ENCODE measurements at places on chromosomes 6 and 20. TPM values are rescaled to one million over a fixed set of nuclear protein-coding genes. Genes with fewer than 3 reads are reported as not detected.

DNA sequence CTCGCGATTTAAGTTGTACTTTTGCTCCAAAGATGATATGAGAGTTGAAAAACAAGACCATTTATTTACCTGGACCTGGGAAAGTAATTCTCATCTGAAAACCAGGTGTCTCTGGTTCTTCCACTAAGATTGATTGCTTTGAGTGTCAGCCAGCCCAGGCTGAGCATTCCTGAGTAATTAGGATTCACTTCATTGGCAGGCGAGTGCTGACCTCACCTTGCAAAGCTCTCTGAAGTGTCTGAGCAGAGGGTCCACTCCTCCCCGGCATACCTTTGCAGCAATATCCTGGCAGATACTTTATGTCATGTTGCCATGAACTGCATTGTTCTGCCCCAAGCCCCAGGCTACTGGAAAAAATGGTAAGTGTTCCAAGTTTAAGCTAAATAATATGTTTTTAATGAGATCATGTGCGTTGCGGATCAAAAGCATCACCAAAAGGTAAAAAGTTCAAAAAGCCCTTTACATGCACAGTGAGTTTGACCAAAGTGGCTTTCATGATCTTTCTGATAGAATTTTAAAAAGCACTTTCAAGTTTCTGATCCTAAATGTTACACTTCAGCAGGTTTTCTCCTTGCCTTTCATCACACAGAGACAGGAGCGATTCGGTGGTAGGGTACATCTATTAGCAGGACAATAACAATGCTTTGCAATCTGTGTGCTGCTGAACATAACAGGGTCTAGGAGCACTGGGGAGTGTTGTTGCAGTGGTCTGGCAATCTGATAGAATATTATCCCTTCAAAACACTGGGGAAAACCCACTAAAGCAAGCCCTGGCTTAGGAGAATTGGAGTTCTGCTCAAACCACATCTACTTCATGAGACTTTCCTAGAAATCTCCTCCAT lies 127.8 kb upstream of the EEF1E1 start:
- no peak overlapping the region for H3K4me3 ChIP-seq
- no peak for DNase-seq
- no peaks in the 10 kb centered on the region for H3K36me3 ChIP-seq
- no peak overlapping the region for H3K27ac ChIP-seq

DNA sequence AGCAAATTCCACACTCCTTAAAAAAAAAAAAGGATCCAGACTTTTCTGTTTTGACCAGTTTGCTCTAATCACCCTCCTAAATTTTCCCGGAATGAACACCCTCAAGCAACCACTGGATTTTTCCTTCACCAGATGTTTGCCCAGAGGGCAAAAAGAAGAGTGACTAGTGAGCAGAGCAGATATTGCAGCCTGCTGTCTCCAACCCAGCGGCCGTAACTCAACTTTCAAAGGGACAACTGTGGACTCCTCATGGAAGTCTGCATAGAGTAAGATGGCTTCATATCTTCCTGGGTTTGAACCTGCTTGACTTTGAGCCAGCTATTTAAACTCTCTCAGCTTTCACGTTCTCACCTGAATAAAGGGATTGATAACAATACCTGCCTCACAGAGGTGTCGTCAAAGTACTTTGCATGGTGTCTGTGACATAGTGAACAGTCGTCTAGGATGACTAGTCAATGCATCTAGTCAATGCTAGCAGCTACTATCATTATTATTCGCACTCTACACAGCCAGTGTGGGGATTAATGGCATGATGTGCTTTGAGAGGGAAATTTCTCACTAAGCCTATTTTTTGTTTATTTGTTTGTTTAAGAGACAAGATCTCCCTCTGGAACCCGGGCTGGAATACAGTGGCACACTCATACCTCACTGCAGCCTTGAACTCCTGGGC lies 92.2 kb upstream of the HIVEP1 start:
- peaks cover 5% of the 10 kb centered on the region for H3K4me1 ChIP-seq
- H3K27me3 ChIP-seq: no peaks in the 10 kb centered on the region
- no peaks in the 10 kb centered on the region for H3K36me3 ChIP-seq
- no peak for DNase-seq

The PAQR8 gene
- total RNA-seq: 9.6 TPM

DNA sequence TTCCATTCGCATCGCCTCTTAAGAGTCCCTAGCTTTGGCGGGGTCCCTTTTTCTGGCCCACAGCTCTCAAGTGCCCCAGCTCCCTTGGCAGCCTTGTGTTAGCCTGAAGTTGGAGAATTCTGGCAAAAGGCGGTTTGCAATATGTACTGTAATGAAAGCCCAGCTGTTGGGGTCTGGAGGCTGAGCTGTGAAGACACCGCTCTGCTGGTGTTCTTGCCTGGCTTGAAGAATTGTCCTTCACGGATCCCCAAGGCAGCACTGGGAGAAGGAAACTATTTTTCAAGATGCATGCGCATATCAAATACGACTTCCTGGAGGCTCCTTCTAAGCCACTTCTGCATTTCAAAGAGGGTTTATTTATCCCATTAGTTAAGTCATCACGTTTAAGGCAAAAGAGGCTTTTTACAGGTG lies 21.4 kb upstream of the CITED2 start:
- no peak overlapping the region for H3K4me3 ChIP-seq
- H3K4me1 ChIP-seq: peaks cover 3% of the 10 kb centered on the region
- peaks cover 47% of the 10 kb centered on the region for H3K27me3 ChIP-seq

The DLL1 gene
- total RNA-seq: 3.8 TPM

GRCh38 chr6:127053875-127054235 lies 64.6 kb upstream of the RSPO3 start:
- H3K36me3 ChIP-seq: no peaks in the 10 kb centered on the region
- H3K4me3 ChIP-seq: no peak overlapping the region
- H3K27ac ChIP-seq: no peak overlapping the region

Data from H1 (cell line).